ENCODE measurements at places on chromosomes 4 and X.

DNA sequence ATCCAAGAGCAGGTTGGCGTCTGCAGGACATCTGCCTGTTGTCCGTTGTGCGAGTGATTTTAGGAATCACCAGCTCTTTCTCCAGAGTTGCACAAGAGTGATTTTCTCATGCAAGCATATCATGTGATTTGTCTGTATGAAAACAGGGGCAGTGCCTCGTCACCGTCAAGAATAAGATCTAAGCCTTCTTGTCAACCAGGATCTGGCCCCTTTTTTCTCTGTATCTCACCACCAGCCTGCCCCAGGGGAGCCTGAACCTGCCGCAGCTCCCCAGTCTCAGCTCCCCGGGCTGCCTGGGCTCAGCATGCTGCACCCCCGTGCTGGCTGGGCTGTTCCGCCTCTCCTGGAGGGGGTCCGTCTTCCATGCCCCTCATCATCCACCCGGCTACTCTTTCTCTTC, 90.5 kb downstream of the STOX2 start:
- no peak for DNase-seq

DNA sequence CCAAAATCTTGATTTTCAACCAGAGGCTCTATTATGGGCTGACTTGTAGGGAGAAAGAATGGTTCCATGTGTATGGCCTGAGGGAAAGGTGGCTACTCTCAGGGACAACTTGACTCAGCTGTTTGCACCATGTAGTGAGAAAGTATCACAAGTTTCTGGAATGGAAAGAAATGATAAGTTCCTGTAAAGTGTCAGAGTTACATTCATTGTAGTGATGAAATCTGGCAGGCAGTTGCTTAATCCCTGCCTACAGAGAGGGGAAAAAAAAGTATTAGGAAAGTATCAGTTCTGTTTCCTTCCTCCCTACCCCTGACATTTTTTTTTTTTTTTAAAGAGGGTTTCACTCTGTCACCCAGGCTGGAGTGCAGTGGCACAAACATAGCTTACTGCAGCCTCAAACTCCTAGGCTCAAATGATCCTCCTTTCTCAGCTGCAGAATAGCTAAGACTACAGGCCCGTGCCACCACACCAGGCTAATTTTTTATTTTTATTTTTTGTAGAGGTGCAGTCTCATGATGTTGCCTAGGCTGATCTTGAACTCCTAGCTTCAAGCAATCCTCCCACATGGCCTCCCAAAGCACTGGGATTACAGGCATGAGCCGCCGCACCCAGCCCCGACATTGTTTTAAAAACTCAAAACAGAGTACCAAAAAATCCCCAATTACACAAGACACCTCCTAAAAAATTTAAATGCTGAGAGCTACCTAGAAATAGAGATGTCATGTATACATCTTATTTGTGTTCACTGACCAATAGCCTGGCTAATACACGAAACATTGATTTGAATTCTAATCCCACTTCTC, 4.8 kb upstream of the FBXL5 start:
- no peak for DNase-seq

- DNase-seq: no peak
Observed at GRCh38 chr4:121749225-121749624, 15.7 kb downstream of the SMIM43 start.

GRCh38 chr4:168096407-168096784, 4.1 kb downstream of the ANXA10 start:
- no peak for DNase-seq

GRCh38 chr4:114558446-114559020, 40.1 kb upstream of the UGT8 start:
- no peak for DNase-seq

GRCh38 chr4:25879587-25879986, 16.8 kb upstream of the SEL1L3 start:
- no peak for DNase-seq

GRCh38 chrX:46959985-46960700, 47.9 kb downstream of the JADE3 start:
- DNase-seq: no peak

- no peak for DNase-seq
Observed at GRCh38 chr4:12416755-12417154, 988.1 kb upstream of the HS3ST1 start.

DNA sequence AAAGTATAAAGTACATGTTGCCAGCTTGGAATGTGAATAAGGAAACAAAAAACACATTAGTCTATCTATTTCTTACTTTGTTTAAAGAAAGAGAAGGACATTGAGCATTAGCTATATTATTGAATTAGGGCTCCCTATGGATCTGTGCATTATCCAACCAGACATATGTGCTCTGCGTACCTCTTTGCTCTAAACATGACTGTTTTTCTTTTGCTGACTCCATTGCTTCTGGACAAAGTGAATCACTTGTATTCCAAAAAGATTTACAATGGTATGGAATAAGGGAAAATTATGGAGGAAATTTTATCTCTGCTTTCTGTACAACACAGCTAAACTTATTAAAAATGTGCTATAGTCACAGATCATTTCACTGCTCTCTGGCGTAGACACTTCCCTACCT, 727.8 kb upstream of the LCORL start:
- DNase-seq: no peak

GRCh38 chrX:137387646-137388045, 178.3 kb upstream of the ZIC3 start:
- DNase-seq: no peak

DNA sequence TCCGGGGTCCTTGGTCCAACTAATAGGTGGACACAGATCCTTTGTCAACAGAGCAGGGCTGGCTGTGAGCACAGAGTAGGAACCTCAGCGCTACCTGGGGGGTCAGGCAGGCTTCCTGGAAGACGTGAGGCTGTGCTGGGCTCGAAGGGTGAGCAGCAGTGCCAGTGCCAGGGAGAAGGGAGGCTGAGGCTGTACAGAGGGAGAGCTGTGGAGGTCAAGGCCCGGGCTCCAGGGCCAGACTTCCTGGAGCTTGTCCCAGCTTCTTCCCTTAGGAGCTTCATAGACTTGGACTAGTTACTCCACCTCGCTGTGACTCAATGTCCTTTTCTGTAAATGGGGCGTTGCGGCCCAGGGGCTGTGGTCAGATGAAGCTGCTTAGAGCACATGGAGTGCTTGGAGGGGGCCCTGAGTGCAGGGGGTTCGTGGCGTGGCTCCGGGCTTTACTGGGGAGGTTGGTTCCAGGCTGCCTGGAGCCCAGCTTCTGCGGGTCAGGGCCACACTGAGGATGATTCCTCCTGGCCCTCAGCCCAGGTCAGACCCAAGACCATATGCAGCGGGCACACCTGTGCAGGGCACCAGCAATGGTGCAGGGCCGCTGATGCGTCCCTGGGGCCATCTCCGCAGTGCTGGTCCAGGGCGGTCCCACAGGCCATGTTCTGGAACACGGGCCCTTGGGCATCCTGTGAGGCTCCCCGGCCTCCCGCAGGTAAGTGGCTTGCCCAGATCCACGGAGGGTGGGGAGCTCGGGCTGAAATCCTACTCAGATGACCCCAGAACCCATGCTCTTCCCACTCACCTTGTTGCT, 98.1 kb downstream of the DCTD start:
- DNase-seq: no peak

DNA sequence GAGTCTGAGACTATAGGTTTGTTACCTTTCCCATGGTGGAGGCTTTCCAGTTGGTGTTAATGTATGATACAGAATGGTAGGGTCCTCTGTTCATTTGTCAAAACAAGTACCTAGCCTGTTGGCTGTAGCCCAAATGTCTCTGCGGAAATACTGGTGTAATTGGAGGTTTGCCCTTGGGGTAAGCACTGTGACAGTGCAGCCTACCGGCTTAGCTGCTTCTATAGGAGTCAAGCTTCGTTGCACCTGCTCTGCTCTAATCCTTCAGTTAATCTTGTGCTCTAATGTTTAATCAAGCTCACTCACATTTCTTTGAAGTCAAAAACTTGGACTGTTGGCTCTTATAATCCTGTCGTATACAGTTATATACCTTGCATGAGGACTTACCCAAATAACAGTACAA, 203.4 kb downstream of the CCNG2 start:
- DNase-seq: no peak

- DNase-seq: no peak
Observed at GRCh38 chrX:34426334-34426733, 230.8 kb downstream of the TMEM47 start.

DNA sequence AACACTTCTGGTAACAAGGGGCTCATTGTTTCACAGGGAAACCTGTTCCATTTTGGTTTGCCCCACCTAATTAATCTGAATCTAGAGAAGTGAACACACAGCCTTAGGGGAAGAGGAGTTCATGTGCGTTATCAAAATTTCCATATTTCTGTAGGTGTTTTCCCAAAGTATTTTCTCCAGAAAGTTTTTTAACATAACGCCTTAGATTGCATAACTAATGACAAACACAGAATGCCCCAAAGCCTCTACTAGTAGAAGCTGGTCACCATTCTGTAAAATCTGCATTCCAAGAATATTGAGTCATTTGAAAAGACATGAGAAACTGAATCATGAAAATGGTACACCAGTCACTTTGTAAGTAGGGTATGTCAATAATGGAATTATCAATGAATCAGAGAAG, 41.1 kb downstream of the IL13RA2 start:
- DNase-seq: no peak

All from NCI-H748 treated with DMSO at 0.1 percent for 48 hours (cell line).